ENCODE measurements at places on chromosomes 3 and 15.

DNA sequence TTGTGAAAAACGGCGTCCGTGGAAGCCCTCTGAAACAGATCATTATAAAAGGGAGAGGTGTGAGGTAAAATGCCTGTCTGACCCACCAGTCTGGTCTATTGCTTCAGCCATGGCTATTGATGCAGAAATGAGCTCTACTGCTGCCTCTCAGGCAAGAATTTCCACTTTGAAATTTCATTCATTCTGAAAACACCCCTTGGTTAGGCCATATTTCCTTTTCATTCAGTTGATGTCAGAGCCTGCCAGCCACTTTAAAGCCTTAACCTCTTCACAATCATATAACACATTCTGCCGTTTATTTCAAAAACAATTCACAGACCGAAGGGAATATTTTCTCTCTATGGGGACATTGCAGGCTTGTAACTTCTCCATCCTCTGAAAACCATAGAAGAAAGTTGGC is 71.9 kb downstream of the FOXB1 start:
- DNase-seq = no peak

- no peak for DNase-seq
Observed at GRCh38 chr15:50044406-50044805, 74.6 kb downstream of the ATP8B4 start.

DNA sequence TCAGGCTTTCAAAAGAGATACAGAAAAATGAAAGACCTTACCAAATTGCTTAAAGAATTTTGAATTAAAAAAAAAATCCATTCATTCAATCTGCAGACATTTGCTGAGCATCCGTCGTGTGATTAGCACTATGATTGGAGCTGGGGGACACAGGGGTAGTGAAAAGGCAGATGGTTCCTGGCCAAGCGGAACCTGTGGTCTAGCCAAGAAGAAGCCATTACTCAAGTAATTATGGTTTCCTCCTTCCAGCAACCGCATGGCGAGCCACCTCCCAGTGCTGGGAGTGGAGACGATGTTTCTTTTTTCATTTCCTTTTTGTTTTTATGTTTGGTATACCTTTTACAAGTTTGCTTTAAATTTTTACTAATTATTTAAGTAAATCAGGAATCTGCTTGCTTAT is 140.2 kb downstream of the CACNA2D3 start:
- no peak for DNase-seq

DNA sequence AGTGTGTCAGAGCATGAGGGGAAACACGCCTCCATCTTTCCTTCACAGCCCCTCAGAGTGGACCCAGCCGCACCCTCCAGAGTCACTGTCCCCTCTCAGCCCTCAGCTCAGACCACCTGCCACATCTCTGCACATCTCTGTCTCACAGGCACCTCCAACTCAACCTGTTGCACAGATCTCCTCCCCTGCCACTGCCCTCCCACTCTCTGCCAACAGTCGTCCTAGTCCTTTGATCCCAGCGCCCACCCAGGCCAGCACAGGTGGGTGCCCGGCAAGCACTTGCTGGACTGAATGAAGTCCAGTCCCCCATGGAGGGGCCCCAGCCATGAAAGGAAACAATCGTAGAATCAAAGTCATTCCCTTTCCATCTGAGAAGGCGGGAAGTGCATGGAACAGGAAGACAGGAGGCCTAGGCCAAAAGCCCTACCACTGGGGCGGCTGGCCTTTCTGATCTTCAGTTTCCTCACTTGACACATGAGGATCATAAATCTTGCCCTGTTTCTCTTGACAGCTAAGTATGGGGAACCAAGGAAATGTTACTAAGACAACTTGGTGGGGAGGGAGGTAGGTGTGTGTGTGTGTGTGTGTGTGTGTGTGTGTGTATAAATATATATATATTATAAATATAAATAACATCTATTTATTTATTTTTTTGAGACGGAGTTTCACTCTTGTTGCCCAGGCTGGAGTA is 28.1 kb downstream of the HCN4 start:
- DNase-seq = no peak

DNA sequence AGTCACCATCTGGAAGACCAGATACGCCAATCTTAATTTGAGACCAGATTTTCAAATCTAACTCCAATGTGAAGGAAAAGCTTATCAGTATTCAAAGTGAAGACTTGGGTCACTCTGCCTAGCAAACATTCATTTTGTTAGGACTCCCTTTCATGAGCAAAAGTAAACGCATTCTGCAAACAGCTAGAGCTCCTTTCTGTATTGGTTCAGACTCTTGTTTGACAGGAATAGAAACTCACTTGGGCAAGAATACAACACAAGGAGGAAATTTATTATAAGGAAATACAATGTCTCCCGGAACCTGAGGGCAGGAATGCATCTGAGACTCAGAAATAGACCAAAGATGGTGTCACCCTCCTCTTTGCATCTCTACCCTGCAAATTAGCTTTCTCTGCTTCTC is 558.6 kb downstream of the TAFA4 start:
- DNase-seq = no peak

DNA sequence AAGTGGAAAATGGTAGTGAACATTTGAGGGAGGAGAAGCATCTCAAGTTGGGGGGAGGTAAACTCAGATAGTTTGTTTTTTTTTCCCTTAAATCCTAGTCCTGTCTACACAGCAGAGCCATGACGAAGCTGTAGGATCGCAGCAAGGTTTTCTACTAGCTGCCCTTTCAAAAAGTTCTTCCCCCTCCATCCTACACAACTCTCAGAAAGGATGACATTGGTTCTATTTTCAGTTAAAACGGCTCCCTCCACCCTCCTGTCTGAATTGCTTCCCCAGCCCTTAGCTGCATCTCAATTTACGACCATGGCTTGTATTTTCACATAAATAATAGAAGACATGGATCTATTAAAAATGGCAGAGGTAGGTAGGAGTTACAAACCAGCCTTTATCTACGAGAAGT is 2.2 kb downstream of the HOMER2 start:
- no peak for DNase-seq

DNA sequence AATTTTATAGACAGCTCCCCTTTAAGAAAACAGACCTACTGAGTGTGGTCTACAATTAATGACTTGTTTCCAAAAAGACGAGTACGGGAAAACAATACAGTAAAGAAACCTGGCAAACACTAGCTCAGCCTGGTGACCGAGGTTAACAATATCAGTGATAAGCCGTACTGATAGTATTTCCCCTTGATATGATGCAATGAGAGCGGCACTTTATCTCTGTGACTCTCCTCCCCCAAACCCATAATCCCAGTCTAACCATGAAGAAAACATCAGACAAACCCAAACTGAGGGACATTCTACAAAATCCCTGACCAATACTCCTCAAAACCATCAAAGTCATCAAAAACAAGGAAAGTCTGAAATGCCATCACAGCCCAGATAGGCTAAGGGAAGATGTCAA is 8.2 kb downstream of the DENND4A start:
- no peak for DNase-seq

Measured in cerebellar nuclear complex (tissue), 1 donor.